ENCODE measurements at places on chromosomes 5 and 9. TPM values are rescaled to one million over a fixed set of nuclear protein-coding genes. Genes with fewer than 3 reads are reported as not detected.
A peak's percentile ranks its signal among the peaks of the same experiment; 100 is the strongest.

ITK gene
- total RNA-seq, result 0.48 TPM

DNA sequence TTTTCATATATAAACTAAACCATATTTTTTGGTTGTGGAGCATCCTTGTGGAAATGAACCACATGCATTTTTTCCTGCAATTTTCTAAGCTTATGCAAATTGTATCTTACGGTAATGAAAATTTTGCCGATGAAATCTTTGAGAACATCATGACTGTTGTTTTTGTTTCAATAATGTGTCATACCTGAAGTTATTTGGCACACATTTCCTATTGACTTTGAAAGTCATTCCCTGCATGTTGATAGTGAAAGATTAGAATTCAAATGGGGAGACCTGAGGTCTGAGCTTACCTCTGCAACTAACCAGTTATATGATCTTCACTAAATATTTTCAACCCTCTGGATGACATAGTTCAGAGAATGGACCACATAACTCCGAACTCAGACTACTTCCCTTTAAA is 88.5 kb downstream of the PRR16 start:
- peaks cover 15% of the 10 kb centered on the region for H3K4me1 ChIP-seq
- H3K4me3 ChIP-seq, result no peak overlapping the region
- peak; percentile 60 for DNase-seq

CTNND2 gene
- total RNA-seq, result 4.5 TPM

DNA sequence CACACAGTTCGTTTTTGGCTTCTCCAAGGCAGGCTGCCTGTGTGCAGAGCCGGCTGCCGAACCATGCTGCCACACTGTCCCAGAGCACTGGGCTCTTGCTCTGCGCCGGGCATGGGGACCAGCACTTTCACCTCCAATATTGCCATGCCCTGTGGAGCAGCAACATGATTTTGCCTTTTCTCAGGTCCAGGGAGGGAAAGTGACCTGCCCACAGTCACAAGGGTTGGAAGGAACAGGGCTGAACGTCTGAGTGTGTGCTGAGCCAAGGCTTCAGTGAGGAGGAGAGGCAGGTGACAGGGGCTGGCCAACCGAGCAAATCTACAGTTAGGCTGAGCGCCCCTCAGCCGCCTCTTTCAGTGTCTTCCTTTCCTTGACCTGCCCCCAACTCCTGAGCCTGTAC is 34.0 kb upstream of the SYNPO start:
- peaks cover 2% of the 10 kb centered on the region for H3K27me3 ChIP-seq
- no peaks in the 10 kb centered on the region for H3K4me1 ChIP-seq
- no peak overlapping the region for H3K4me3 ChIP-seq
- DNase-seq, result no peak
- H3K36me3 ChIP-seq, result no peaks in the 10 kb centered on the region

- peaks cover 5% of the 10 kb centered on the region for H3K27me3 ChIP-seq
- no peak overlapping the region for H3K27ac ChIP-seq
- no peaks in the 10 kb centered on the region for H3K36me3 ChIP-seq
- H3K4me3 ChIP-seq, result peak overlapping the region; percentile 39
- no peak for DNase-seq
- peaks cover 10% of the 10 kb centered on the region for H3K4me1 ChIP-seq
Measured at GRCh38 chr5:181215997-181216989, 6.8 kb upstream of the TRIM41 start.

ANKRD55 gene
- not detected for total RNA-seq

MYORG gene
- 6.9 TPM for total RNA-seq

DNA sequence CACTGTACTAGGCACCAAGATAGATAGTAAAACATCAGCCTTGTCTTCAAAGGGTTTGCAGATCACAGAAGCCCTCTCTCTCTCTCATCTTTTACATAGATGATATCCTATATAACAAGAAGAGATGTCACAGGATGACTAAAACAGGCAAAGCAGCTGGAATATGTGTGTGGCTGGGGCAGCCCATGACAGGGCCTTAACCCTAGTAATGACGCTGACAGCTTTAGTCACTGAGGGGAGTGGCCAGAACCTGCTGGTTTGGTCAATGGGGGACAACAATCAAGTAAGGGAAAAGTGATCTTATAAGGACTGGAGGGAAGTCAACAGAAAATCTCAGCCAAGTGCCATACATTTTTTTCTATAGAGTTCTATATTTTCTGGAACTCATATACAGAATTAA is 41.9 kb upstream of the RIC1 start:
- H3K4me3 ChIP-seq, result no peak overlapping the region
- peaks cover 22% of the 10 kb centered on the region for H3K4me1 ChIP-seq
- H3K27me3 ChIP-seq, result no peaks in the 10 kb centered on the region
- DNase-seq, result peak; percentile 74
- no peaks in the 10 kb centered on the region for H3K36me3 ChIP-seq

DDX41 gene
- 92.5 TPM for total RNA-seq

REEP2 gene
- 16.0 TPM for total RNA-seq

GRCh38 chr5:98110791-98111190 is 662.7 kb upstream of the RGMB start:
- no peaks in the 10 kb centered on the region for H3K27me3 ChIP-seq
- peaks cover 36% of the 10 kb centered on the region for H3K4me1 ChIP-seq

SYNPO gene
- total RNA-seq, result 40.2 TPM

- H3K4me1 ChIP-seq, result no peaks in the 10 kb centered on the region
- no peak for DNase-seq
- no peaks in the 10 kb centered on the region for H3K27me3 ChIP-seq
- no peaks in the 10 kb centered on the region for H3K36me3 ChIP-seq
- H3K27ac ChIP-seq, result no peak overlapping the region
- no peak overlapping the region for H3K4me3 ChIP-seq
Measured at GRCh38 chr9:135566552-135566951, 5.0 kb downstream of the PAEP start.

- peaks cover 26% of the 10 kb centered on the region for H3K27me3 ChIP-seq
- no peaks in the 10 kb centered on the region for H3K36me3 ChIP-seq
- H3K27ac ChIP-seq, result no peak overlapping the region
- no peaks in the 10 kb centered on the region for H3K4me1 ChIP-seq
Measured at GRCh38 chr5:16180789-16181082, 1.1 kb upstream of the MARCHF11 start.

- no peaks in the 10 kb centered on the region for H3K27me3 ChIP-seq
- H3K4me3 ChIP-seq, result no peak overlapping the region
- no peaks in the 10 kb centered on the region for H3K4me1 ChIP-seq
- no peaks in the 10 kb centered on the region for H3K36me3 ChIP-seq
Measured at GRCh38 chr5:2639425-2639824, 112.1 kb downstream of the IRX2 start.

- H3K27ac ChIP-seq, result no peak overlapping the region
- no peaks in the 10 kb centered on the region for H3K27me3 ChIP-seq
- no peaks in the 10 kb centered on the region for H3K4me1 ChIP-seq
- no peak overlapping the region for H3K4me3 ChIP-seq
- H3K36me3 ChIP-seq, result no peaks in the 10 kb centered on the region
Measured at GRCh38 chr9:138078846-138079245, 201.3 kb downstream of the CACNA1B start.

EIF4E1B gene
- total RNA-seq, result not detected

- DNase-seq, result peak; percentile 54
- H3K36me3 ChIP-seq, result no peaks in the 10 kb centered on the region
- H3K4me1 ChIP-seq, result no peaks in the 10 kb centered on the region
- no peak overlapping the region for H3K4me3 ChIP-seq
- H3K27ac ChIP-seq, result peak overlapping the region; percentile 10
Measured at GRCh38 chr5:91224456-91224855, 158.7 kb downstream of the ARRDC3 start.
